Aorta (tissue), 5 donors: ENCODE measurements at places on chromosomes 2 and 18. TPM values are rescaled to one million over a fixed set of nuclear protein-coding genes. Genes with fewer than 3 reads are reported as not detected.

The SLC5A7 gene
- total RNA-seq, result not detected

The AOX1 gene
- total RNA-seq, result 64.5 TPM

The HJURP gene
- 1.1 TPM for total RNA-seq

- DNase-seq, result no peak
These were observed 52.9 kb downstream of the DNER start for GRCh38 chr2:229661478-229661877.

- no peak for DNase-seq
These were observed 159.2 kb upstream of the RAB12 start for GRCh38 chr18:8450013-8450412.

DNA sequence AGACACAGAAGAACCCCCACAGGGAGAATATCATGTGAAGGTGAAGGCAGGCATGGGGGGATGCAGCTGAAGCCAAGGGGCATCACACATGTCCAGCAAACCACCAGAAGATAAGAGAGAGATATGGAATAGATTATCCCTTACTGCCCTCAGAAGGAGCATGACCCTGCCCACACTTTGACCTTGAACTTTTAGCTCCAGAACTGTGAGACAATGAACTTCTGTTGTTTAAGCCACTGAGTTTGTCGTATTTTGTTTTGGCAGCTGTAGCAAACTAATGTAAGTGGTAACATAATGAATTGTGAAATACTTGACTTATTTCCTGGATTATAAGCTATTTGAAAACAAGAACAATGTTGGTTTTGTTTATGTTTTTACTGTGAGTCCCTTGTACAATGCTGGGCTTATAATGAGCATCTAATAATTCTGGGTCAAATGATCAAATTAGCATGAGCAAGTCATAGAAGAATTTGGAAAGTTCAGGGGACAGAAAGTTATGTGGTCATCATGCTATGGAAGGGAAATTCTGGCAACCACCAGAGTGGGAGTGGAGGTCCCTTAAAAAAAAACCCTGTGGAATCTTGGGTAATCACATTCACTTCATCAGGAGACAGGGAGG lies 541.0 kb upstream of the KLHL29 start:
- DNase-seq, result no peak

DNA sequence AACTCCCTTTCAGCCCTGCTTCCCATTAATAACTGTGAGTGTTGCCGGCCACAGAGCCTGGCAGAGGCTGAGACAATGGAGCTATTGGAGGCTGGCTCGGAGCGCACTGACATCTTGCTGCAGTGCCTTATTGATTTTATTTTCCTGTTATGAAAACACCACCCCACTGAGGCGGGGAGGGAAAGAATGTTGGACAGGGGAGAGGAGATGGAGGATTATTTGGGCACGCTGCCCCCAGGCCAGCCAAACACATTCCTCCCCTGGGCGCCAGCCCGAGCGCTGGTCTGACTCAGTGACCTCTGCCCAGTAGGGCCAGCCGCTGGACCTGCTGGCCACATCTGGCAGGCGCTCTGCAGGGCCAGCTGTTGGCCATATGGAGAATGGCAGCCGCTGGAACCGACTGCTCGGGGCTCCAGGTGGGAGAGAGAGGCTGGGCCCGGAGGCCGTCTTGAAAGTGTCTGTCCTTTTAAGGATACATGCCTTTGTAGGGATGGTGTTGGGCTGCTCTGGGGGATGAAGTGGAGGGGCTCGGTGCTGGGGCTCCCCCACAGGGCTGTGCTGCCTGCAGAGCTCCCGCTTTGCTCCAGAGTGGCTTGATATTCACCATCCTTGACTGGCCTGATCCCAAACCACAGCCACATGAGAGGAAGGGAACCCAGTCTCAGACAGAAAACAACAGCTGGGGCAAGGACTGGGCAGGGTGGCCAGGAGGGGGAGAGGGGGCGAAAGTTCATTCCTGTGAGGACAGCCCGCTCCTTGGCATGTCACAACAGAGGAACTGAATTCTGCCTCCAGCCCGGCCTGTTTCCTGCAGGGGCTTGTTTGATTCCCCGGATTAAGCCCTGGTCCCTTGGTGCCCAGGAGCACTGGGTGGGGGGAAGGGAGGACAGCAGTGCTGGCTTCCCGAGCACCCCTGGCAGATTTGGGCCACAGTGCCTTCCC lies 179.0 kb downstream of the KLHL29 start:
- DNase-seq, result peak; percentile 83

GRCh38 chr2:141271346-141271745 lies 859.5 kb downstream of the LRP1B start:
- no peak for DNase-seq

DNA sequence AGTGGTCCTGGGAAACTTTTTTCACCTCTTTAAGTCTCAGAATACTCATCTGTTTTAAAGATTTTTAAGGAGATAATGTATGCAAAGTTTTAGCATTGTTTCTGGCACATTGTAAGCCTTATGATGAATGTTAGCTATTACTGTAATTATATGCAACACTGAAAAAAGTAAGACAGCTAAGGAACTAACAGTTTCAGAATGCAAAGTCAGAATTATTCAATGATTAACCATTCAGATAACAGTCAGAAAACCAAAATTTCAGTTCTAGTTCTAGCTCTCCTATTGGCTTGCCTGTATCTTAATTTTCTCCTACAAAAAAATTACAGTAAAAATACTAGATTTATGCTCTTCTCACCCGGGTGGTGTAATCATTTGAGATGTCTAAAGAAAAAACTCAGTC lies 101.1 kb downstream of the SLC4A10 start:
- no peak for DNase-seq

The LAMA1 gene
- 0.78 TPM for total RNA-seq

The PLEKHH2 gene
- total RNA-seq, result 38.0 TPM

DNA sequence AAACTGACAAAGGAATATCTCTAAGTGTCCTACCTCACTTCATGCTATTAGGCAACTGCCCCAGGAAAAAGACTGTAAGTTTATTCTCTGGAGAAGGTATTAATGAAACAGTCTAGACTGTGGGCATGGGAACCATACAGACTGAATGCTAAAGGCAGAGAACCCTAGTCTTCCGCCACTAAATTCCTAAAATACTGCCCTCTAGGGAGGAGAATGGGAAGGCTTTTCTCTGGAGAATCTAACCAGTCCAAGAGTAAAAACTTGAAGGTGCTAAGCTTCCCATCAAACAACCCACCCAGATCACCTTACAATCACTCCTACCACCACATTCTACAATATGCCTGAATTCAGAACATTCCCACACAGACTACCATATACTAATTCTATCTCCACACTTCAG lies 3.4 kb downstream of the SRBD1 start:
- no peak for DNase-seq

DNA sequence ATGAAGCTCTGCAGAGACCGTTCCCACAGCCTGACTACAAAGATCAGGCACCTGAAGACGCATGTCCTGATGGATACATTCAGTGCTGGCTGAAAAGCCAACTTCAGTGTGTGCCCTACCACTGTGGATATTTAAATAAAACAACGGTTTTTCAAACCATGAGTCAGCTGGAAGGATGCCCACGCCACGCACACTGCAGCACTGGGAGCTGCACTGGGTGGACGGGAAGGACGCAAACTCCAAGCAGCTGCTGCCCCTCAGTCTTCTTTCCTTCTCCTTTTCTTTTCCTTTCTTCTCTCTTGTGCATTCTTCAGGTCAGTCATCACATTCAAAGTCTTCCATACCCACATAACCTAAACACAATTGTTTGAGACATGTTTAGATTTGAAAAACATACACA lies 7.9 kb downstream of the TMEM18 start:
- DNase-seq, result no peak

DNA sequence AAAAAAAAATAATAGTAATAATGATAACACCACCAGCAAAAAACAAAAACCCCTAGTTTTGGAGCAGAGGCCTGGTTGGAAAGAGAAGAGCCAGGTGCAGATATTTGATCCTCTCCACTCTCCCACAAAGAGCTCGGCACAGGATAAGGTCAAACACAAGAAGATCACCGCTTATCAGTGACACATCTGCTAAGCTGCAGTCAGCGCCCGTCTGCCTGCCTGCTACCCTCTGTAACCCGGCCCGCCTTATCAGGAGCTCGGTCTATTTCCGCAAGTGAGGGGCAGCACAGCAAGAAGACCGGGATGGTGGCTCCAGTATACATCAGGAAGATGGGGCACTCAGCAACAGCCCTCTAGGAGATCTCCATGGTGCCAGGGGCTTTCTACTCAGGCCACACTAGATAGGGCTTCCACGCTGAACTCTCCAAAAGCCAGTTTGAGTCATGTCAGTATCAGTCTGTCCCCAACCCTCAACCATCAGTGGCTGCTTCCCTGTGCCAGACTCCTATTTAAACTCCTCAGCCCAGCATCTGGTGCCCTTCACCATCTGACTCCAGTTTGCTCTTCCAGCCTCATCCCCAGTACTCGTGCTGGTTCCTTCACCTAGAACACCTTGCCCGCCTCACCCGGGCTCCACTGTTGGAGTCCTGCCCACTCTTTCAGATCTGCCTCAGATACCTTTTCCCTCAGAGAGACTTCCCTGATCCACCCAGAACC lies 67.3 kb upstream of the PPP1CB start:
- no peak for DNase-seq

DNA sequence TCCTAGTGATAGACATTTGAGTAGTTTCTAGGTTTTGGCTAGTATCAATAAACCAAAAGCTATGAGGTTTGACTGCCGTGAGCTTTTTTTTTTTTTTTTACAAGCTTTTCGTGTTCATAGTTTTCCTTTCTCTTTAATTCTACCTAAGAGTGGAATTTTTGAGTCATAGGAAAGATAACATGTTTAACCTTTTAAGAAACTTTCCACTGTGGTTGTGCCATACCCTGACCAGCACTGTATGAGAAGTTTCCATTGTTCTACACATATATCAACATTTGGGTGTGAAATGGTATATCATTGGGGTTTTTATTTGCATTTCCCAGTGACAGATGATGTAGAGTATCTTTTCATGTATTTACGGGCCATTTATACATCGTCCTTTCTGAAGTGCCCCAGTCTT lies 31.7 kb downstream of the UBE2F start:
- no peak for DNase-seq

DNA sequence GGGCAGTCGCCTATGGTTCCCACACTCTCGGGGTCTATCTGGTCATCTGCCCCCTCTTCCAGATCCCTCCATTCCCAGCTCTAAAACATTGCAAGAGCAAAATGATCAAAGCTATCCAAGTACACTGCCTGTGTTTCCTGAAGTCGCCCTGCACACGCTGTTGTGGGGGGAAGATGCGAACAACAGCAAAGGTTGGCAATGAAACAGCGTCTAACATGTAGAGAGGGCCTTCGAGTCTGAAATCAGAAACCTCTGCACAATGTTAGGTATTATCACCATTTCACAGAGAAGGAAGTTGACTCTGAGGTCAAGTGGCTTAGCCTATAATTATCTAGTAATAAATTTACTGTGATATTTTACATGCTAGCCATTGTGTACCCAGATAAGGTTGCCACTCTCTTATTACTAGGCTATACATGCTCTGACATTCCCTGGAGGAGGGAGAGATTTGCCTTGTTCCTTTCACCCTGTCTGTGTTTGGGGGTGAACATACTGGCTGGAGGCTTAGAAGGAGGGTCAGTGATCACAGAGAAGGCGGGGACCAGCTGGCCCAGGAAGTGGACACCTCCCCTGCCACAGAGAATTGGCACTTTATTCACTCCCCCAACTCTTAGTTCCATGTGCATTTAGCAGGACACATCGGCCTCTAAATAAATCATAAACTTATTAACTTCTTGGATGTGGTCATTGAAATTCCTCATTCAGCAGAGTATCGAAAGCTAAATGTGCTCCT lies 36.8 kb downstream of the KCTD1 start:
- DNase-seq, result no peak

DNA sequence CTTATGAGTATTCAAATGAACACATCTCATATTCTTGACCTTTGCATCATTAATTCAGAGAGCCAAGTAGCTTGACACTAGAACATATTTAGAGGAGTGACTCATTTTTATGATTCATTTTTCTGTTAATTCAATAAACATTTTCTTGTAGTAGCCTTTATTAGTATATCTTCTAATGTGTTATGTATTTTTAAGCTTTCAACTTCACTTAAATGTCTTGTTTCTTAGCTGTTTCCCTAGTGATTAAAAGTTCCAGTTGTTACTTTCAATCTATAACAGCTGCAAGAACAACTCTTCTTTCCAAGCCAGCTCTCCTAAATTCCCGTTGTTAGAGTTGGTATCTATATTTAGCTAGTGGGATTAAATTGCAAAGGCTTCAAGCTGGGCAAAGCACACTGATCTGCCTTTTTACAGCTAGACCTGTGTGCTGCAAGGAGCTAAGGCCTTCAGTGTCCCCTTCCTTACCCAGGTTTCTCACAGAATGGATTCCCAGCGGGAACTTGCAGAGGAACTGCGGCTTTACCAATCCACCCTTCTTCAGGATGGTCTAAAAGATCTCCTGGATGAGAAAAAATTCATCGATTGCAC lies at the start of gene KLHL41:
Gene KLHL41, plus strand, starts transcription at position 405 of the 588 bp plus-strand sequence. Its CDS starts 77 bp downstream, at position 482.
- no peak for DNase-seq

GRCh38 chr2:13651684-13652131 lies 935.0 kb downstream of the TRIB2 start:
- DNase-seq, result no peak

DNA sequence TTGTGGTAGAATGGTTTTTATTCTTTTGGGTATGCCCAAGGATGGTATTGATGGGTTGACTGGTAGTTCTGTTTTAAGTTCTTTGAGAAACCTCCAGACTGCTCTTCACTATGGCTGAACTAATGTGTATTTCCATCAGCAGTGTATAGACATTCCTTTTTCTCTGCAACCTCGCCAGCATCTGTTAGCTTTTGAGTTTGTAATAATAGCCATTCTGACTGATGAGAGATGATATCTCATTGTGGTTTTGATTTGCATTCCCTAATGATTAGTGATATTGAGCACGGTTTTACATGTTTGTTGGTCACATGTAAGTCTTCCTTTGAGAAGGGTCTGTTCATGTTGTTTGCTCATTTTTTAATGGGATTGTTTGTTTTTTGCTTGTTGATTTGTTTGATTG lies 1348.7 kb upstream of the NXPH2 start:
- no peak for DNase-seq

The EML4 gene
- total RNA-seq, result 51.9 TPM

The OR6B2 gene
- not detected for total RNA-seq

- DNase-seq, result no peak
These were observed 30.7 kb upstream of the SLC35F6 start for GRCh38 chr2:26733413-26733812.

GRCh38 chr2:117693651-117694050 lies 120.8 kb upstream of the DDX18 start:
- DNase-seq, result no peak

The VSNL1 gene
- not detected for total RNA-seq

DNA sequence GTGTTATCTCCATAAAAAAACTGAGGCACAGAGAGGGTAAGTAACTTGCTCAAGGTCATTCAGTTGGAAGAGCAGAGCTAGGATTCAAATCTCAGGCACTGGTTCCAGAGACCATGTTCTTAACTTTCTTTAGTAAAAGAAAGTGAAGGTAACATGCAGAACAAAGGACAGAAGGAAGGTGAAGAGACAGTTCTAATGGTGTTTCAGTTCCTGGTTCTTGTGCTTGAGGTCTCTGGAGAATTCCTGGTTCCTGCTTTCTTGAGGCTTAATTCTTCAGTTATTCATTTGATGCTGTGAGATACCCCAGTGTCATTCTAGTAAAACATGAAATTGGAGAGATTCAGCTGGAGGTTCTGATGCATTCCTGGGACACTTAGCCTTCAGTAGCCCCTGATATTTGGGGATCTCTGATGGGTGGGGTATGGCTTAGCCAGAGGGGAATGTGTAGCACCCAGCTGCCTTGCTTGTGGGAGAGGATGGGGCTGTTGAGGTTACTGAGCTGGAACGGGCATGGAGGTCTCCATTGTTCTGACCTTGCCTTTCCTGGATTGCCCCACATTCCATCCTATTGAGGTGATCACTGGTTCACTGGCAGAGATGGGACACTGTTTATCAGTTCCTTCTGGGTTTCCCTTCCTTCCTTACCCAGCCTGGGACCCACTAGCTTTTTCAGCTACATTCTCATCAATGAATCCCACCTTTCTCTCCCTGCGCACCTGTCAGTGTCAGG lies 46.8 kb downstream of the SEMA4F start:
- no peak for DNase-seq
